ENCODE measurements at places on chromosomes 1 and 21.
A peak's percentile ranks its signal among the peaks of the same experiment; 100 is the strongest.

DNA sequence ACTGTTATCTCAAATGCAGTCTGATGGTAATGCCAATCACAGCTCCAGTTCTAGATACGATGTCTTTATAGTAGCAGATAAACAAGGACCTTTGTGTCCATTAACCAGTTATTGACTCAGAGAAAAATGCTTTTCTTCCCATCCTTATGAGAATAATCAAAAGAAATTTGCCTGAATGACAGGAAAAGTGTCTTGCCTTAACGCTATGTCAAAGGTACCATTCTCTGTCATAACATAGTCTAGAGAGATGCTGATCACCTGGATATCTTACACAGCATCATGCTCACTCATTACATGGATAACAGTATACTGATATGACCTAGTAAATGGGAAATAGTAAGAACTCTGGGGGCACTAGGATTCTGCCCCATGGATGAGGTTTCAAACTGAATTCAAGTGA, 151.7 kb upstream of the NEGR1 start:
- no peak for DNase-seq

GRCh38 chr1:180468311-180468710, 34.1 kb downstream of the ACBD6 start:
- DNase-seq = no peak

- DNase-seq = no peak
These were observed 741.1 kb upstream of the B3GALT2 start for GRCh38 chr1:193927550-193927949.

DNA sequence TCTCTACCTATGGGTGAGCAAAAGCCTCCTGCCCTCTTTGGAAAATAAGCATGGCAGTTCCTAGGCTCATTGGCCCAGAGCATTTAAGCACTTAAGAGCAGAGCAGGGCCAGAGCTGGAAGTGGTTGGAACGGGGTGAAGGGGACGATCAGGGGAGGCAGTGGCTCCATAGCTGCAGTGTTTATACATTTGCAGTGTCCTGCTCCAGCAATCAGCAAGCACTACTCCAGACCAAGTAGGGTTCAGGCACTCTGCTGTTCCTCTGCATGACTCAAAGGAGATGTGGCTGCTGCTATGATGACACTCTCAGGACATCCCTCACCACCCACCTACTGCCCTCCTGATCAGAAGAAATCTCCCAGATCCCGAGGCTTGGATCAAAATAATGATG, 55.0 kb downstream of the TRABD2B start:
- no peak for DNase-seq

DNA sequence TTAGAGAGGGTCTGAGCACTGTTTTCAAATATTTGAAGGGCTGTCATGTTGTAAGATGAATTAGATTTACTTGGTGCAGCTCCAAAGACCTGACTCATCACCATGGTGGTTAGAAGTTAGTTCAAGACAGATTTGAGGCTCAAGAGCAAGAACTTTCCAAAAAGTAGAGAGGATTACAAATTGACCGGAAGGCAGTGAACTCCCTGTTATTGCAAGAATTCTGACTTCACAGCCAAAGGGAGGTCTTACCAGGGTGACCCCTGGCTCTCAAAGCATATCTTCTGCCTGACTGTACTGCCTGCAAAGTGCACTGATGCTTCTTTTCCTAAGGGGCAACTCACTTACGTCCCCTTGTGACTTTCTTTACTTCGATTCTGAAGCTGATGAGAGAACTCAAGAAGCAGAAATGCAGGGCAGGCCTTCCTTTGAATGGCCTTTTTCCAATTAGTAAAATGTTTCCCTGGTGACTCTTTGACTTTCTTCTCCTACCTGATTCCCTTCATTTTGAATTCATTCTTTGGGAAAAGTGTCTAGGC, 86.4 kb downstream of the NAV1 start:
- DNase-seq = peak; percentile 97

DNA sequence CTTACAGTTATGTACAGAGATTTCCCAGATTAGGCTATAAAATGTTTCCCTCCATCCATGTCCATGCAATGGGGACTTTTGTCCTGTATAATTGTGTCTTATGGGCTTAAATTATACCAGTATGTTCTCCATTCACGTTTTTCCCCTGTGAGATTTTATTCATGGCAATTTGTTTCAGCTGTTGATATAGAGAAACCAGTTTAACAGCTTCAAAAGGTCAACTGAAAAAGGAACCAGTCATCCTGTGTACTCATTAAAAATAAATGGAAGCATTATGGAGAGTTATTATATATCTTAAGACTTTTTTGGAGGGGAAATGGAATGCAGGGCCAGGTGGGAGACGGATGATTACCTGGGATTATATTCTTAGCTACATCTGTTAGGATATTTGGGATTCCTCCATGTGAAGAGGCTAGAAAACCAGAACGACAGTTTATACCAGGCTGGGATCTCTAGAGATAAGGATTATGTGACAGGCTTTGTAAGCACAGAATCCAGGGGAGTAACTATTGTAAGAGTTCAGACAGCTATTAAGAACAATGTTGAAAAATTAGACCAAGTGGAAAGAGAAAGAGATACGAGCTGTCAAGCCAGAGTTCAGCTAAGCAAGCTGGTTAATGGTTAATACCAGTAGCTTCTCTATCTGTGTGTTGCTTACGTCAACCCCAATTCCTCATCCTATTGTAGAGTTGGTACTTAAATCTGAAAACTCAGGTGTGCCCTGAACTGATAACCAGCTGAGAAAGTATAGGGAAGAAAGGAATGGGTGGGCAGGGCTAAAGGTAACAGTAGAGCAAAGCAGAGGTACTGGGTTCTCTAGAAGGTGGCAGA, 12.4 kb upstream of the ZNF697 start:
- no peak for DNase-seq

- no peak for DNase-seq
These were observed 896.5 kb downstream of the AMY1C start for GRCh38 chr1:104646233-104646632.

GRCh38 chr1:68453060-68453670, 3.4 kb upstream of the RPE65 start:
- DNase-seq = no peak

DNA sequence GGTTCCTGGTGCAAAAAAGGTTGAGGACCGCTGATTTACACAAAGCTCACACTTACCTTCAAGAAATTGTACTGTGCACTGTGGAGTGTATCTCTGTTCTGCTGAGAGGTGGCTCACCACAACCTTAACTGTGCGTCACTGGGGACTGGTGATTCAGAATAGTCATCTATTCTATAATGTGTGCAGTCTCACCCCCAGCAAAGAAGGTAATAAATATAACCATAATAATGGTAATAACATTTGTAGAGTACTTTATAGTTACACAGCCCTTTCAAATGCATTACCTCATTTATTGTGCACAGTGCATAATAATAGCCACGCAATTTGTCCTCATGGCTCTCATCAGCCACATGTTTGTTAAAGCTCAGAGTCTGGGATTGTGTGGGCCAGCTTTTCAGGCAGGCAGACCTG, 59.4 kb upstream of the DUSP10 start:
- no peak for DNase-seq

DNA sequence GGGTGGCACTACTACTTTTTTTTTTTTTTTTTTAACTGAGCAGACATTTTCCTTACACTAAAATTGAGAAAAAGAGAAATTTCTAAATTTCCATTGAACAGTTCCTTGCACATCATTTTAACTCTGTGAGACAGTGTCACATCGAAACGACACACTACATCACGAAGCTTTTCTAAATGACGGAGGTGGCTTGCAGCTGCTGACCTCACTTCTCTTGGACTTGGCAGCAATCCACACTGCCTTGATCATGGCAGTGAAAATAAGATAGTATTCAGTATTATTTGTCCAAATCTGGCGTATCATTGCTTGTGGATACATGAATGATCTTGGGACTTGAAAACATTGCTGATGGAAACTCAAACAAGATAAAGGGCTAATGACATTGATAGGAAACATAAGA, 80.3 kb upstream of the CYYR1 start:
- DNase-seq = no peak

DNA sequence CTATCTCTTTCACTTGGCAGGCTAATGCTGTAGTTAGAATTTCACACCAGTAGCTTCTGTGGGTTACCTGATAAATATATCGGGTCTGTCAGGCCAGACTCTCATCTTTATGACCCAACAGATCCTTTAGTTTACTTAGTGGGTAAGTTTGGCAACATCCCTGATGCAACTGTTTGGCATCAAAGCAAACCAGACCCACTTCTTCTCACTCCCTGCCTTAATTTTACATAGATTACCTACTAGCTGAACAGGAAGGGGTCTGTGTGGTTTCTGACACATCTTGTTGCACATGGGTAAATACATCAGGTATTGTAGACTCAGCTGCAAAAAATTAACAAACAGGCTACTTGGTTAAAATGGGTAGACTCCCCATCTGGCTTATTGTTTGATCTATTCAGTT, 3.2 kb upstream of the GUK1 start:
- DNase-seq = no peak

- no peak for DNase-seq
These were observed 392.3 kb upstream of the ADAMTS5 start for GRCh38 chr21:27359141-27359540.

GRCh38 chr1:117286562-117286961, 75.8 kb upstream of the VTCN1 start:
- no peak for DNase-seq

- DNase-seq = no peak
These were observed 84.8 kb upstream of the ZNF648 start for GRCh38 chr1:182146286-182146685.

DNA sequence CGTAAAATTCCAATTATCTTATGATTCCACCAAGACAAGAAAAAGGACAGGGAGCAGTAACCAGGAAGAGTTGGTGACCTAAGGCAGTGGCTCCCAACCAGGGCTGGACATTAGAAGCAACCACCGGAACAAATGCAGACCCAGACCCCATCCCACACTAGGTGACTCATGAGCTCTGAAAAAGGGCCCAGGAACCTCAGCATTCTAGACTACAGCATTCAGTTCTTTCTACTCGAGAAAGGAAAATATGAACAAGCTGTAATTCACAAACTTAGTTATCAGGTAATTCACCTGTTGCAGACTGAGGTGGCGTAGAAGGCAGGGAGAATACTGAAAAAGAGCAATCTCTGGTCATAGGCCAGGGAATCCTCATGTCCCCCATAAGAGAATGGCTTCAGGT, 138.4 kb upstream of the KRTAP19-8 start:
- no peak for DNase-seq

- DNase-seq = peak; percentile 33
These were observed 198.3 kb downstream of the DUSP10 start for GRCh38 chr1:221543529-221544120.

GRCh38 chr1:86913896-86914600, at the start of gene SELENOF:
SELENOF (minus strand) TSS chr1:86914126; CDS start chr1:86914111, 15 bp downstream.
- peak; percentile 100 for DNase-seq

DNA sequence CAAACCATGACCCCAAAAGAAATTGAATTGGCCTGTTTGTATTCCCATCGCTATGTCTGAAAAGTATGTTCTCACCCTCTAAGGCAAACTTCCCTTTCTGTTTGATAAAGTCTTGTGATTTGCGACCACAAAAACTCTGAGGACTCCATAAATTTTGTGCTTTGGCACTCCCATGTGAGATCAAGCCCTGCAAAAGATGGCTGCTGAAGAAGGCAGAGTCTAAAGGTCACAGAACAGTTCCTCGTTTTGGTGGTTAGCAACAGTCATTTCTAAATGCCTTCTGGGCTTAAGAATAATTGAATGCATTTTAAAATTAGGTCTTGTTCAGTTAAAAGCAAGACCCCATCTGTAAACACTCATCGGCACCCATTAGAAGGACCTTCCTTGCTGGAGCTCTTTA, 441.6 kb downstream of the OMA1 start:
- no peak for DNase-seq

DNA sequence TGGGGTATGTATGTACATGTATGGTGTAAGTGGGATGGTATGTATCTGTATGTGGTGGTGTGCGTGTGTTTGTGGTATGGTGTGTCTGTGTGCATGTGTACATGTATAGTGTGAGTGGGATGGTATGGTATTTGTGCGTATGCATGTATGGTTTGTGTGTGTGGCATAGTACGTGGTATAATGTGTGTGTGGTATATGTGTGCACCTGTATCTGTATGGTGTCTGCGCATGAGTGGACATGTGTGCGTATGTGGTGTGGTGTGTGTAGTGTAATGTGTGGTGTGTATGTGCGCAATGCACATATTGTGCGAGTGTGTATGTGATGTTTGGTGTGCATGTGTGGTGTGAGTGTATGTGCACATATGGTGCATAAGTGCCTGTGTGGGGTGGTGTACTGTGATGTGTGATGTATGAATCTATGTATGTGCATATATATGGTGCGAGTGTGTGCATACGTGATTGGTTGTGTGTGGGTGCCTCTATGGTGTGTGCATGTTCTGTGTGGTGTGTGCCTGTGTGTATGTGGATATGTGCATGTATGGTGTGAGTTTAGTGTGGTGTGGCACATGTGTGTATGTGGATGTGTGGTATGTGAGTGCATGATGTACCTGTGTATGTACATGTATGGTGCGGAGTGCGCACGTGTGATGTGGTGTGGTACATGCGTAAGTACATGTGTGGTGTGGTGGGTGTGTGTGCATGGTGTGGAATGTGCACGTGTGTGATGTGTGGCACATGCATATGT, 38.8 kb downstream of the WDR4 start:
- no peak for DNase-seq

DNA sequence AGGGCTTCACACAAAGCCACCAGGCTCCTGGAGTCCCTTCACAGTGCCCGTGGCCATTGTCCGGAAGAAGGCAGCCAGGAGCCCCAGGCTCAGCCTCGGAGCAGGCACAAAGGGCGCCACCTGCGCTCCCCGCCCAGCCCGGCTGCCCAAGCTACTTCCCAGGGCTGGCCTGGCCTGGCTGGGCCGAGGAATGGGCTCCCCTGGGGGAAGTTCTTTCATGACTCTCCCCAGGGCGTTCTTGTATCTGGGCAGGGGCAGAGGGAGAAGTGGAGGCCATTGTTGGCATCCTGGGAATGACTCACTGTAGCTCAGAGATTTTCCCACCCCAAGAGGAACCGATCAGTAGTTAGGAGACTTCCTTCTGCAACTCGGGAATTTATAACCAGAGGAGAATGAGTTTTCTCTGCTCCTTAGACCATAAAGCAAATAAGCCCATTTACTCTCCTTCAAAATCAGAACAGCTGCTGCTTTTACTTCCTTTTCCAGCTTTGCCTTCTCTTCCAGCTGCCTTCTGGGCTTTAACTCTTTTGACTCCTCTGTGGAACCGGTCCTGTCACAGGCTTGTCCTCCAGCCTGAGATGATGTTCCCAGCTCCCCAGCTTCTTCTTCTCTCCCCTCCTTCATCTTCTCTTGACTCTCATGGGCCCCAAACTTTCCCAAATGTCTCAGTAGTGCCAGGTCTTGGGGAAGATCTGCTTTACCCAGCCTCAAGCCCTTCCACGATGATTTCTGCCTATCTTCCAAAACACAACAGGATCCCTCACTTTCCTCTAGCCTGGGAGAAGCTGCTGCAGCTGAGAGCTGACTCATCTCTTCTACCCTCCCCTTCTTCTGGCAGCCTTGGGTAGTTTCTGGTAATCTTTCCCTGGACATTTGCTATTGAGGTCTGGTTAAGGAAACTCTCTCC, 118.7 kb upstream of the CD34 start:
- DNase-seq = peak; percentile 56

DNA sequence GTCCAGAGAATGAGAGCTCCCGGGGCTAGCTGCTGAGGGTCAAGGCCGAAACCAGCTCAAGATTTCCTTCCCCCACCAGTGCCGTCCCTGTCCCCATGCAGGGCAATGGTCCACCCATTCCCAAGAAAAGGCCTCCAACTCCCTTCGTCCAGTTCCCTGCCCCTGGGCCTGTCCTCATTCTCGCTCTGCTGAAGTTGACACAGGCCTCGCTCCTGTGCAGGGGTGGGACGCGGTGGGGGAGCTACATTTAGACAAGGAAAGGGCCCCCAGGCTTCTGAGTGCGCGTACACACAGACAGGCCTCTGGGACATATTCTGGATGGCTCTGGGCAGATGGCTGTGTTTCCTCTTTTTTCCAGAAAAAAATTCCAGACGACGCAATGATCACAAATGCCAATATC, 188.3 kb downstream of the ETS2 start:
- DNase-seq = no peak
